GM12891 (cell line): ENCODE measurements at places on chromosomes 3 and 15.

DNA sequence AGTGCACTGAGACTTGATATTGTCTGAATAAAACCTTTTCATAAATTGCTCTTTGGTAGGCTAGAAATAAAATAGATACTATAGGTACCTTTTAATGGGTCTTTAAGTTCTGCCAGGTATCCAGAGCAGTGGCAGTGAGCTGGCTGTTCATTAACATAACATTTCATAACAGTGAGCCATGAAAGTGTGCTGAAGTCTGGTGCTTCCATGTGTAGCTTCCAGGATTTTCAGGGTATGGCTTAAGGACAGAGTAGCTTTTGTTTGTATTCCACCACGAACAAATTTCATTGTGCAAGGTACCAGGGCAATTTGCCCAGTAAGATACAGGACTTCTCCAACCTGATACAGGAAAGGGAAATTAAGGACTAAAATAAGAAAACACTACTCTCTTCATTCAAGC is 124.7 kb upstream of the NANOGP8 start:
- DNase-seq: no peak

DNA sequence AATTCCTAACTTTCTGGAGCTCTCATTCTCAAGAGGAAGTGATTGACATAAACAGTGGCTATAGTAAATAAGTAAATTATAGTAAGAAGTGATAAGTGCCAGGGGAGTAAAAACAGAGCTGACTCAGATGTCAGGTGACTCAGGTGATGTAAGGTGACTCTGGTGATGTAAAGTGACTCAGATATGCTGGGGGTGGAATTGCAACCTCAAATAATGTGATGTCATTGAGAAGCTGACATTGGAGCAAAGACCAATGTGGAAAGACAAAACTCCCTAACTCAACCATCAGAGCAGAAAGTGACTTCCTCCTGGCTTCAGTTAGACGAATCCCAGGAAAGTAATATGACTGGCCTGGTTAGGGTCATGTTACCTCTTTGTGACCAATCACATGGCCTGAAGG is 144.2 kb upstream of the SNTN start:
- DNase-seq: no peak

GRCh38 chr3:195238586-195239118 is 32.3 kb downstream of the XXYLT1 start:
- DNase-seq: no peak

DNA sequence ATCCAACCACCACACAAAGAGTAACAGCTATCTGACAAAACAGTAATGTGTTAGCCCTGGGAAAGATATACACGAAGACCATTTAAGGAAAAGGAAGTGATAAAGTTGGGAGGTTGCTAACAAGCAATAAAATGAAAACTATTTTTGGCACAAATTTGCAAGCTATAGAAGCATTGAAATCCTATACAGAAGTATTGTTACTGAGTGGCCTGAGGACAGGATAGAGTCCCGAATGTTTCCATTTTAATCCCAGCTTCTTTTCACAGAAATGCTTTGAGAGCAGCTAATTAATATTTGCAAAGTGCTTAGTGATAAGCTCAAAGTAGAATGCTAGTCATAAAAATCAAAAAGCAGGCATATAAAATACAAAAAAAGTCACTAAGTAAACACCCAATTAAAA is 51.5 kb downstream of the RAD18 start:
- DNase-seq: no peak

DNA sequence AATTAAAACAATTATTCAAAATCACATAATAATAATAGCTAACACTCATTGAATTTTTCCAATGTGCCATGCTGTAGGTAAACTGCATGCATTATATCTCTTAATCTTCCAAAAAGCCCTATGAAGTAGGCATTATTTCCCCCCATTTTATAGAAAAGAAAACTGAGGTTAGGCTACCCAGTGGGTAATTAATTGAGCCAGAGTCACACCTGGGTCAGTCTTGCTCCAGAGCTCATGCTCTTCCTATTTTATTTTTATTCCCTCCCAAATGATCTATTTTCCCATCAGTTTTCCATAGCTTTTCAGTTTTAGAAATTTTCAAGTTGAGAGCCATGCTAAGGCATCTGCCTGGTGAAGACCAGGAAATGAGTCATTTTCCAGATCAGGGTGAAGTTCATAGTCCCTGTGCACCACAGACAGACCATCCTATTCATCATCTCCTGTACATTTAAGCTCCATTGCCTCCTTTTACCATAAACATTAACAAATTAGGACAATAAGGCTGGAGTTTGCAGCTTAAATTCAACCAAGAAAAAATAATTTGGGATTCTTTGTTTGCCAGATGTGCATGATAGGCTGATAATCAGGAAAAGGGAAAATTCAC is 417.3 kb downstream of the OTOL1 start:
- DNase-seq: no peak

- DNase-seq: no peak
Observed at GRCh38 chr15:32849769-32850668, 132.2 kb downstream of the GREM1 start.

GRCh38 chr15:96720251-96720650 is 389.8 kb downstream of the NR2F2 start:
- DNase-seq: no peak

GRCh38 chr15:68989541-68990230 is 24.8 kb upstream of the NOX5 start:
- no peak for DNase-seq

DNA sequence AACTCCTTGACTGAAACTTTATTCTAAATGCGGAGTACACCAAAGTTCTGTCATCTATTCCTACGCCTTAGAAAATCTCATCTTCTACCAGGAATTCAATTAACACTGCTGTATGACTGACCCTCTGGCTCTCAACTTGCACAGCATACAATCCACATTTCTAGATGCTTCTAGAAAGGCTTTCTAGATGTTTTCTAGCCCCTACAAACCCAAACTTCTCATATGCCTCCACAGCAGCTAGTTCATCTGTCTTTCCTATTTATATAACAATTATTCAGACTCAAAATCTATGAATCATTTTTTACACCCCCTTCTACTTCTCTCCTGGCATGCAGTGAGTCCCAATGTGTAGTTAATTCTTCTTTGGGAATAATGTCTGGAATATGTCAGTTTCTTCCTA is 13.2 kb downstream of the INO80 start:
- DNase-seq: no peak

DNA sequence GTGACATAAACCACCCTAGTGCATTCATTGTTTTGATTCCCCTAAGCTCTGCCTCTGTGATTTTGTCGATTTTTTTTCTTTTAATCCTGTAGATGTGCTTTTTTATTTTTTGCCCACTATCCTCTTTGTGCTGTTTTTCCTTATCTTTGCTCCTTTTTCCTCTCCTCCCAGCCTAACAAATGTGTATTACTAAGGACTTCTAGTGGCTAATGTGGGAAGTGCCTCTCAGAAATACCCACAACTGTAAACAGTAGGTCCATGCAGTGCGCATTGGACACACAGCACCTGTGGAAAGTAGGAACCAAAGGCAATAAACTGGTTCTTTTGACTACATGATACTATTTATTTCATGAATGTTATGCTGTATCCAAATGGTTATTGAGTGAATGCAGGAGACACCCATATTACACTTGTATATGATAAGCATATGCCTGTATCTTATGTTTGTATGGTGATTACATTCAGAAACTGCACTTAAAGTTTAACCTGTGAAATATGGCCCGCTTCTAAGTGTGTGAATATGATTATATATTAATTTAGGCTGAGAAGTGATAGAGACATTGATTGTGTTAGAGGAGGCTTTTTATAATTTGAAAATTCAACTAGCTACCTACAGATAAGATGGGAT is 147.8 kb downstream of the PLCL2 start:
- DNase-seq: no peak

- DNase-seq: no peak
Observed at GRCh38 chr3:195286115-195286872, 15.3 kb upstream of the XXYLT1 start.

DNA sequence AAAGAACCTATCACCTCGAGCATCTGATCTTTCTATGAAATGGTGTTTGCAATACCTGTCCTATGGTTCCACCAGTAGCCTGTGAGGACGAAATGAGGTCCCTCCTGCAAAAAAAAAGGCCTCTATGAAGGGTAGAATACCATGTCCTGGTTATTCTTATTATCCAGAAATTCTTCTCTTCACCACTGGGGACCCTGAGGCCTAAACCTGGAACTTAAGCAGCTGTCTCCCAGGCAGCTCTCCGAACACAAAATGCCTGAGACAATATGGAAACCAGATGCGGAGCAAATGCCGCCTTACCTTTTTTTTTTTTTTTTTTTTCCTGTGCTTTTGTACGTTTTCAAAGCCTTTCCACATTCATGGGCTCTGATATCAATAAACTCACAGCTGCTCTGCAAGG is 62.1 kb upstream of the WNT5A start:
- no peak for DNase-seq

GRCh38 chr15:28246605-28247004 is 75.4 kb downstream of the HERC2 start:
- DNase-seq: no peak

- no peak for DNase-seq
Observed at GRCh38 chr3:46482632-46483350, 15.0 kb upstream of the RTP3 start.

GRCh38 chr3:162376761-162377160 is 880.2 kb downstream of the OTOL1 start:
- no peak for DNase-seq

- no peak for DNase-seq
Observed at GRCh38 chr3:13480340-13481318, 523 bp downstream of the HDAC11 start.

DNA sequence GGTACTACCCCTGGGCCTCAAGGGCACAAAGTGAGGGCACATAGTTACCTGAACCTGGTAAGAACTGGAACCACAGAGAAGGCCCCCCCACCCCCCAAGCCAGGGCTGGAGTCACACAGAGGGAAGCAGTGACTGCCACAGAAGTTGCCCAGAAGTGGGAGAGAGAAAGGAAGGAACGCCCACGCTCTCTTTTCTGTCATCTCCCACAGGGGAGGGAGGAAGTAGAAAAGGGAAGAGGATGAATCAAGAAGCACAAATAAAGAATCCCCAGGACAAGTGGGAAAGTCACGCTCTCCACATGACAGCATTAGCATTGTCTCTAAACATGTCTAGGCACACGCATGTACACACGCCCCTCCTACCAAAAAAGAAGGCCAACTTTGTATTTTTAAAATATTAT is 114.7 kb upstream of the FRMD4B start:
- no peak for DNase-seq

DNA sequence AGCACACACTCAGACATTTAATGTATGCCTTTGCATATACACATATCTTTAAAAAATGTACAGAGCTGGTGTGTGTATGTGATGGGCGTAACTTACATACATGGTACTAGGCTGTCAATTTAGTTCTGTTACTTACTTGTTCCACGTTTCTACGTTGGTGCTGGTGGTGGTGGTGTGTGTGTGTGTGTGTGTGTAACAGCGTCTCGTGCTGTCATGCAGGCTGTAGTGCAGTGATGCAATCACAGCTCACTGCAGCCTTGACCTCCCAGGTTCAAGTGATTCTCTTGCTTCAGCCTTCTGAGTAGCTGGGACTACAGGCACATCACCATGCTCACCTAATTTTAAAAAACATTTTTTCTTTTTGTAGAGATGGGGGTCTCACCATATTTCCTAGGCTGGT is 64.2 kb downstream of the ISG20 start:
- DNase-seq: no peak

GRCh38 chr3:187684880-187685279 is 14.7 kb upstream of the SST start:
- no peak for DNase-seq

- DNase-seq: no peak
Observed at GRCh38 chr15:59591356-59591755, 20.2 kb upstream of the GCNT3 start.

DNA sequence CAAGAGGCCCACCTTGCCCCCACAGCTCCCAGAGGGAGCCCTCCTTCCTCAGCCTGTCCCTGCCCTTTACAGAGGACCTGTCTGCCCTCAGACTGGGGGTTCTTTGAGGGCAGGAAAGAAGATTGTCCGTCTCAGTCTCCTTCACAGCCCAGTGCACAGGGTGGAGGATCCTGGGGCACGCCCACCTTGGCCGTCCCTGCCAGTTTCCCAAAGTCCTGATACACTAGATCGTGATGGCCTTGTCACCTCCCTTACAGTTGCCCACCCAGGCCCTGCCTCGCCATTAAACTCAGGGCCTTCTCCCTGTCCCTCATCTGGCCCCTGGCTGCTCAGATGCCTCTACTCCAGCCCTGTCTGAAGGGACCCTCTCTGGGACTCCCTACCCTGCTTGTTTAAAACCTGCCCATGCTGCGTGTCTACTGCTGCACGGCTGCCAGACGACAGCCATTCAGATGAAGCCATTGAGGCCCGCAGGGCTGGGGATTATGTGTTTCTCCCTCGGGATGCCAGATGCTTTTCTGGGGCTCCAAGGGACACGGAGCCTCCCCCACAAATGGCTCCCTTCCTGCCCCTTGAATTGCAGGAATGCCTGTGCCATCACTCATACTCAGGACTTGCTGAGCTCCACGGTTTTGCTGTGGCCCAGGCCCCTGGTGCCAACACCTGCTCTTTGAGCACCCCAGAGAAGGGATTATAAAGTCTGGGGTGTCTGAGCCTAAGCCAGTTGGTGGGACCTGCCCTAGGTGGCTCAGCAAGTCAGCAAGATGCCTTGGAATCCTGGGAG is 27.8 kb downstream of the ACSBG1 start:
- no peak for DNase-seq

- no peak for DNase-seq
Observed at GRCh38 chr3:50912746-50913145, 238.0 kb downstream of the DOCK3 start.
